ENCODE measurements at places on chromosomes 3 and 15.

DNA sequence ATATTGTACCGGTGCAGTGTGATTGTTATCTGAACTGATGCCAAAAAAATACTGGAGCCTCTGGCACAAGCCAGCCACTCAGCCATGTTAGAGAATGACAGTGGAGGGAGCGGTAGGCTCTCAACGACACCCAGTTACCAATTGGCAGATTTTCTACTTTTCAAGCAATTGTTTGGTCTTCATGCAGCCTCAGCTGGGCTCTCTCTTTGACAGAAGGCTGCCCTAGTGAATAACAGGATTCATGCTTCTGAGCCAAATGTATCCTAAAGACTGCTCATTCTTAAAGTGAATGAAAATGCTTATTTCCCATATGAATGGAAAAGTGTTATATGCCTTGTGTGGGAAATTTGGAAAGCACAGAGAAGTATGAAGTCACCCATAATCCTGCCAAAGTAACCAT, 261.2 kb upstream of the TRIM42 start:
- DNase-seq: no peak

DNA sequence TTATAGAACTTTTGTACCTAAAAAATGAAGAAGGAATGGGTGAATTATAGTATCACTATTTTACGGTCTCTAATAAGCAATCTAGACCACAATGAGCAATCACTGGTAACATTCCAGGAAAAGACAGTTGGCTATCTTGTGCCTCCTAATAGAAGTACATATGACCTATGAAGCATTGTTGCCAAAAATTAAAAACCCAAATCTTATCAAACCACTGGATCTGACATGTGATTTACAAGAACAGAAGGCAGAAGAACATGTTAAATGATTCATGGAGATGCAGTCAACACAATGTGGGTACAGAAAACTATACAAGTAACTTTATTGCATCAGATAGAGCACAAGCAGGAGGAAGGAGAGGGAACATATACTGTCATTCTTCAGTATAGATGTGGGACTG, 14.5 kb upstream of the HYKK start:
- DNase-seq: no peak

DNA sequence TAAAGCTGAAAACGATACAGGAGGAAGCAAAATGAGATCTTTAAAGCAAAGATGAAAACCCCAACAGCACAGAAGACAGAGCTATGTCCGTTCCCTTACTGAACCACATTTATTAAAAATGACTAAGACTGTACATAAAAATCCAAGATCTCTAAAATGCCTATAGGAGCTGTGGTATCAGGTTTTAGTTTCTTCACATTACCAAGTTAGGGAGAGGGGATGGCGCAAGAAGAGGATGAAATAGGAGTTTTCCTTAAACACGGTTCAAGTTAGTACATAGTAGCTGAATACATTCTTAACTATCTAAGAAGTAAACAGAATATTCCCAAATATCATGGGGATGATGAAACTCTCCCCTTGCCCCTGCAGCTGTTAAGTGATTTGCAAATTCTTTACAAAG, 6.3 kb downstream of the EOMES start:
- no peak for DNase-seq

DNA sequence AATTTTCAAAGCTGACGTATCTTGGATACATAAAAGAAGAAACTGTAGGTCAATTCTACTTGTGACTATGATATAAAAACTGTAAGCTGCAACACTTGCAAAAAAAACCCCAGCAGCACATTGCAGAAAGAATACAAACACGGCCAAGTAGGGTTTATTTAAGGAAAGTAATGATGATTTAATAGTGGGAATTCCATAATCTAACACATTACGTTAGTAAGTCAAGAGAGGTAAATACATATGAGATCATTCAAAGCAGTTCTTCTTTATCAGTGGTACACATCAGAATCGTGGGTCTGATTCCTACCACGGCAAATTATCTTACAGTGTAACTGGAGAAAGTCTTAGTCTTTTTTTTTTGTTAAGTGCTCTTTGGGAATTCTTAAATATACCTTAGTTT, 292.4 kb upstream of the WNT5A start:
- no peak for DNase-seq

GRCh38 chr3:34876997-34877396, 762.3 kb upstream of the ARPP21 start:
- no peak for DNase-seq

DNA sequence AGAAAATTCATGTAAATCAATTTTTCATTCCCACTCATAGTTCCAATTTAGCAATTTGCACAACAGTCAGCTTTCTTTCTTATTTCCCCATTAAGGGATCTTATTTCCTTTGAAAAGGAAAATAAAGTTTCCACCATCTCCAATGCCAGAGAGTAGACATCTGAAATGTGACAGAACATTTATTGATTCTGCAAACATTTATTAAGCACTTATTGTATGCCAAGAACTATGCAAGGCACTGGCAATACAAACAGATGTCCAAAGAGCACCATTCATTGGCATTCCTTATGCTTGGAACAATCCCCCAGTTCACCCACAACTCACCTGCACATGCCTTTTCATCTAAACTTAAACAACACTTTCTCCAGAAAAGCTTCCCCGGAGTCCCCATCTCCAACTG, 2.5 kb upstream of the TFDP2 start:
- no peak for DNase-seq

DNA sequence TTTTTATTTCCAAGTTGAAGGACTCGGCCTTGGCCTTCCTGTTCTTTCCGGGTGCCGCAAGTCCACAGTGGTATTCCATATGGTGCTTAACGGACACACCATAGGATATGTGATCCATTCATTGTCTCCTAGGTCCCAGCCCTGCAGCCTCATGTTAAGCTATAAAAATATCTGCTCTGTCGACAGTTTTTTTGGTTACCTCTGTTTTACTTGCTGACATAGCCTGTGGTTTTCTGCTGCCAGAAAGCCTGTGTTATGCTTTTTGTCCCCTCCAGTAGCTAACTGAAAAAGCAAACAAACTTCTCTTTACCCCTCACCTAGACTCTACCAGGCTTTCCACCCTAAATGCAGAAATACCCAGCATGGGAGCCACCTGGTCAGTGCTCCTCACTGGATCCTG, 5.3 kb downstream of the INAFM2 start:
- no peak for DNase-seq

- no peak for DNase-seq
Measured at GRCh38 chr15:60390871-60391501, 6.8 kb downstream of the ANXA2 start.

- no peak for DNase-seq
Measured at GRCh38 chr3:53555068-53555588, 60.7 kb downstream of the CACNA1D start.

- no peak for DNase-seq
Measured at GRCh38 chr3:125151916-125152315, 60.6 kb downstream of the SLC12A8 start.

GRCh38 chr3:124976383-124976782, 41.8 kb upstream of the MUC13 start:
- DNase-seq: no peak

DNA sequence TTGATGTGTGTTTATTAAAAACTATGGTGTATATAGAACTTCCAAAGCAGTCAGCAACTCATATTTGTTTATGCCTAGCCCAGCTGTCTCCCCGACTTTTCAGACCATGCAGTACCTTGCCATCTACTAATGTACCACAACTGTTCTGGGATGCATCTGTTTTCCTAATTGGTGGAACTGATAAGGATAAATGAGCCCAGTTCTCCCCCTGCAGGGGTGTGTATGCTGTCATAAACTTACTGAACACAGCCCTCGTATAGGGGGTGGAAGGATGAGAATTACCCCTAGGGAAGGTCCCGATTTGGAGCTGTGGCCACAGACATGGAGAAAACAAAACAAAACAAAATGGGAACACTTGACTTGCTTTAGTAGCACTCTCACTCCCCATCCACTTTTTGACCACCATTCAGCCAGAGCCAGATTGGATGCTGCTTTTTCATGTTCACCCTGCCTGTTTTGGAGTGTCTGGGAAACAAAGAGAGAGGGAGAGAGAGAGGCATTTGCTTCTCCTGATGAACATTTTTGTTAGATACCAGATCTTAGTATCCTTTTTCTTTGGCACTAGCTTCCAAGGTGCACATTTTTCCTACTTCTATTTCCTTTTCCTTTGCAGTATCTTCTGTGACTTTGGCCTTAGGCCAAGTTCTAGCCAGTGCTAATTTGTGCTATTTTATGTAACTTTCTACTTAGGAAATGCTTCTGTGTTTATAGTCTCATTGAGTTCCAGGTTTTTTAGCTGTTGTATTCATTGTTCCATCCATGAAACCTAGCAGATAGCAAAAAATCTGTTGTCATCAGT, 29.1 kb downstream of the CADM2 start:
- DNase-seq: no peak

DNA sequence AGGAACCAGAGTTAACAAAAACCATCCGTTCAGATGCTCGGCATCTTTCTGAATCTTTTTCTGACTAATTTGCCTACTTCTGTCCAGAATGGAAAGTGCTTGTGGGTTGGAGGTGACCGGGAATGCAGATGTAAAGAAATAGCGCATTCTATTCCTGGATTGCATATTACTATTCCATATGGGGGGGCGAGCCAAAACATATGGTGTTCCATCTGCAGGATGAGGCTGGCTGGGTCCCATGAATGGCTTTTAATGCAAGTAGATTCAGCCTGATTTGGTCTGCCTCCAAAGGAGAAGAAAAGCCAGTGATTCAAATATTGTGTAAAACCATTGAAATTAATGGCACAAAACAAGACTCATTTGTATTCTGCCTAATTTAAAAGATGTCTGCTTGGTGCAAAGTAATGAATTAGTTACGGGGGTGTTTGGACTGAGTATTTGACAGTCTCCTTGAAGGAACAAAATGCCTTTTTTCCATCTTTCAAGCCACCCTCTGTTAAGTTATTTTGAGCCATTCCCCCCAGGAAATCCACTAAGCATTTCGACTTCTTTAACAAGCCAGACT, 99.0 kb downstream of the ST8SIA2 start:
- DNase-seq: no peak

- no peak for DNase-seq
Measured at GRCh38 chr15:90959894-90960293, 5.2 kb downstream of the RCCD1 start.

- DNase-seq: no peak
Measured at GRCh38 chr15:44790656-44791055, 54.3 kb downstream of the TRIM69 start.

DNA sequence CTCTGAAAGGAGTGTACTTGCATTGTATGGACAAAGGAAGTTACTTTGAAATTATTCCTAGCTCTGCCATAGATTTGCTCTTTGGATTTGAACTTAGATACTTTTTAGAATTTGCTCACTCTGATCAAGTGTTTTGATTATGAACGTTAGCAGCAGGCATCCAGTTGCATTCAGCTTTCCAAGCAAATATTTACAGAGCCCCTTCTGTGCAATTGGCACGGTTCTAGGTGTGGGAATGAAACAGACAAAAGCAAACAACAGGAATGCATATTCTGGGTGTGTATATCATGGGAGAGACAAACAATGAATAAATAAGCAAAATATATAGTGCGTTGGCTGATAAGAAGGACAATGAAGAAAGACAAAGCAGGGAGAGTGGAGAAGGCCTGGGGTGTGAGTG, 125.5 kb upstream of the ADAMTS9 start:
- DNase-seq: no peak

DNA sequence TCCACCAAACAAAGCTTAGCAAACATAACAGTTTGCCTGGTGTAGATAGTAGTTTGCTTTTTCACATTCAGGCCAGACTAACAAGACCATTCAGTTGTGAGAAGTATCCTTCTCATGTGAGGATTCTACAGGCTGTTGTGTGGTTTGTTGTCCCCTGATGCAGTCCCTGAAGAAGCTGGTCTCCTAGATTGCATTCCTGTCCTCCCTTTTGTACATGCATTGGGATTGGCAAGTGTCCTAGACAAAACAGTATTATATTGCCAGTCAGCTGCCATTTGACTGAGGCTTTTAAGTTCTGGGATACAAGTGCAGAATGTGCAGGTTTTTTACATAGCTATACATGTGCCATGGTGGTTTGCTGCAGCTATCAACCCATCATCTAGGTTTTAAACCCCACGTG, 362.0 kb upstream of the IL12A start:
- DNase-seq: no peak

GRCh38 chr3:13011573-13012220, 61.5 kb downstream of the IQSEC1 start:
- peak; percentile 93 for DNase-seq

GRCh38 chr3:115943579-115943978, 320.3 kb downstream of the GAP43 start:
- no peak for DNase-seq

GRCh38 chr3:174159604-174160003, 699.5 kb upstream of the NAALADL2 start:
- DNase-seq: no peak

- DNase-seq: no peak
Measured at GRCh38 chr15:73021139-73021621, 31.1 kb upstream of the NEO1 start.

GRCh38 chr15:74327756-74328155, 39.7 kb downstream of the CYP11A1 start:
- no peak for DNase-seq

GRCh38 chr15:60582370-60583036, 103.6 kb upstream of the ICE2 start:
- peak; percentile 51 for DNase-seq

DNA sequence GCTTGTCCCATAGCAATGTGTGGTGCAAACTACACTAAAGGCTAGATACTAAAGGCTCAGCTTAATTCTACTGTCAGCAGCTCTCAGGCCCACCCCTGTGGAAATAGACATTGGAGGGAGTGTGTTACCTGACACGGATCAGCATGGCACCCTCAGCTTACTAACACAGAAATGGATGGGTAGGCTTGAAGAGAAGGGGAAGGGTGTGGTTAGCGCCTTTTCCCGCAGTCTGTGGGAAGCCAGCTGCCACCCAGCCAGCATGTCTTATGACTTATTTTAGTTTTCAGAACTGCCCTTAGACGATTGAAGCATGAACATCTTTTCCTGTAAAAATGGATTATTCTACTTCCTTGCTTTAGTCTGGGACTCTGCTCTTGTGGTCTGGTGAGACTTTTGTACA, 25.8 kb upstream of the ADPGK start:
- peak; percentile 35 for DNase-seq

GRCh38 chr3:7038394-7038793, 177.5 kb downstream of the GRM7 start:
- DNase-seq: no peak

- DNase-seq: no peak
Measured at GRCh38 chr3:187810021-187810446, 64.8 kb upstream of the BCL6 start.

- no peak for DNase-seq
Measured at GRCh38 chr3:40605960-40606359, 81.2 kb downstream of the ZNF621 start.

- DNase-seq: no peak
Measured at GRCh38 chr3:127784283-127784682, 38.0 kb downstream of the MGLL start.

DNA sequence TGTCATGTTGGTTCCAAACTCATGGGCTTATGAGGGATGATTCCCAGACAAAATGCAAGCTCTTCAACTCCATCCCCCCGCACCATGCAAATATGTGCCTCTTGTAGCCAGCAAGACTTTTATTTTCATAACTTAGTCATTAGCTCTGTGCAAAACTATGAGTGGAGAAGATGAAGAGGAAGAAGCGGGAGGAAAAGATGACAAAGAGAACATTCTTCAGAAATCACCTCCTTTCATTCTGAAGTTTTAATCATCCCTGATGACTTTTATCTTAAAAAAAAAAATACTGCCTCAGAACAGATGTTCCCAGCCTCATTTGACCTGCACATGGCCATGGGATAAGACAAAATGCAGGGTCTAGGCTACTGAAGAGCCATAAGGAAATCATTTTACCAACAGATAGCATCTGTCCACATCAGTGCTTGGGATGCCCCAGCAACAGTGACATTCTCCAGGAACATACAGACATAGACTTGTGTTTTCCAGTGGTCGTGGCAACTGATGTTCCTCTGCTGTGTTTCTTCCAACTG, 145.5 kb downstream of the WNT5A start:
- no peak for DNase-seq

All from activated CD8-positive, alpha-beta T cell treated with anti-CD3 and anti-CD28 coated beads, Interleukin-2, amount 10 ng/mL, durations not matched to agents 7 days and 5 days (primary cell).